ENCODE measurements at places on chromosomes 4 and X.

DNA sequence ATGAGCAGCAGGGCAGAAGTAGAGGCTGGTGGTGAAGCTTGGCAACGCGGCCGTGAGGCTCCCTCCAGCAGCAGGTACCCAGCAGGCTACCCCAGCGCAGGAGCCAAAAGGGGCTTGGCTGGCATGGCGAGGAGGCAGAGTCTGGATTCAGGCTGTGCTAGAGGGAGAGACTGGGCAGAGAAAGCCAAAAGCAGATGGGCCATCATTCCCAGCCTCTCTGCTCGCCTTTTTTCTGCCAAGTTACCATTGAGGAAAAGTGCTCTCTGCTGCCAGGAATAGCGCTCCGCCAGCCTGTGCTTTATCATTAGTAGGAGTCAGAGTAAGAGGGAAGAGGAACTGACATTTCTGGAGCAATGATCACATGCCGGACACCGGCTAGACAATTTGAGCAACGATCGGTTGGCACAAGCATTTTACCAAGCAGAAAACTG, 28.7 kb upstream of the MAP3K15 start:
- DNase-seq: no peak

DNA sequence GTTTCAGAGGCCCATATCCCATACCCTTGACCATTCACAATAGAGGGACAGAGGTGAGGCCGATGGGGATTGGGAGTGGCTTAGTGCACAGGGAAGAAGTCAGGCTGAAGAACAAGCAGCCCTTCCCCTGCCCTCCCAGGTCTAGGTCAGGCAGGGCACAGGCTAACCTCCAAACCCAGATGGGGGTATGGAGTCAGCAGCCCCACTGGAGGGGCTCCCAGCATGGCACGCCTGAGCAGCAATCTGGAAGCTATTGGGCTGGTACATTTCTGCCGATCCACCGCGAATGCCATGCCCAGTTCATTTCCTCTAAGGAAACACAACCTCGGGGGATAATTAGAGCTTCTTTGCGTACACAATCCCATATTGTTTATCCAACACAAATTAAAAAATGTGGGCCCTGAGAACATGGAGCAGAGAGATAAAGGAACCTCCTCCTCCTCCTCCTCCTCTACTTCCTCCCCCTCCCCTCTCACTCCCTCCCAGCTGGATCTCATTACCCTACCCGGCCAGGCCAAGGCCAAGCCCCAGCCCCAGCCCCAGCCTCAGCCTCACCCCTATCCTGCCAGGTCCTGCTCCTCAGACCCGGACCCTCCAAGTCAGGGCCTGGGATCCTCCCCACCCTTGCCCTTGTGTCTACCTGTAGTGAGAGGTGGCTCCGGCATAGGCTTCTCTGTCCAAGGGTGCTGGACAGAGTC, 83.0 kb downstream of the PJA1 start:
- no peak for DNase-seq

GRCh38 chr4:743463-744211, 38.0 kb downstream of the PCGF3 start:
- no peak for DNase-seq

GRCh38 chr4:114364857-114365256, 233.8 kb upstream of the UGT8 start:
- DNase-seq: peak; percentile 63

DNA sequence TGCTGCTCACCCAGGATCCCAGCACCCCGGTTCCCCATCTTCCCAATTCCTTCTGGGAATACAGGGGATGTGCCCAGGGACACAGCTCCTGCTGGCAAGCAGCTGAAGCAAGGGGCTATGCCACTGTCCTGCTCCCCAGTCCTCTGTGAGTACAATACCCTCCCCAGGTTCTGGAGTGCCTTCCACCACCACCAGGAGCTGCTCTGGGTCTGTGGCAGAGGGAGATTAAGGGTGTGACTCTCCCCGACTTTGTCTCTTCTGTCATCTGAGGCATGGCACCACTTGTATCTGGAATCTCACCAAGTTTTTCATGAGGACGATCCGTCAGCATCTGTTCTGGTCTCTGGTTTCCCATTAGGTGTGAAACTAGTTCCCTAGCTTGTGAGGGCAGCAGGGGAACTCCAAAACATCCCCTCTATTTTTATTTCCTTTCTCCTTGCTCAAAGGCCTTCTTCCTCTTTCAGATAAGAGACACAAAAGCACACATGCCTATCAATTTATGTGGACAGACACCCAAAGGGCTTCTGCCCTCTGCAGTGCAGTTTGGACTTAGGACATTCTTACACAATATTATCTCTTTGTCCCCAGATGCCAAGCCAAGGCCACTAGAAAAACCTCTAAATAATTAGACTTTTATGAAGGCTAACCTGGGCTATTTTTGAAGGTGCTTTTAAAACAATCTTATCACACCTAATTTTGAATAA, 26.8 kb downstream of the MGST2 start:
- no peak for DNase-seq

DNA sequence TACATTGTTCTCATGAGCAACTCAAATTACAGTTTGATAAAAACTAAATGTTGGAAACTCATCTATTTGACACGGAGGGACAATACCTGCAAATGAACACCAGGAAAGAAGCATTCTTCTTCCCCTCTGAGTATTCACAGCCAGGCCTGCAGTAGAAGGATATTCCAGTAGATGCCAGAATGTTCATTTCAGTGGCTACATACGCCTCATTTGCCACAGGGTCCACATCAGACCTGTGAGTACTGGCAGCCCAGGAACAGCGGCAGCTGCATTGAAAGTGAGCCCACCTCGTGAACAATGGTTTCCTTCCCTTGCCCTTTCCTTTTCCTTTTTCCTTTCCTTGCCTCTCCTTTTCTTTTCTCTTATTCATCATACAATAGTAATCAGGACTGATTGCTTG, 81.1 kb upstream of the NEIL3 start:
- no peak for DNase-seq

GRCh38 chr4:165506849-165507248, 128.0 kb downstream of the CPE start:
- DNase-seq: no peak

DNA sequence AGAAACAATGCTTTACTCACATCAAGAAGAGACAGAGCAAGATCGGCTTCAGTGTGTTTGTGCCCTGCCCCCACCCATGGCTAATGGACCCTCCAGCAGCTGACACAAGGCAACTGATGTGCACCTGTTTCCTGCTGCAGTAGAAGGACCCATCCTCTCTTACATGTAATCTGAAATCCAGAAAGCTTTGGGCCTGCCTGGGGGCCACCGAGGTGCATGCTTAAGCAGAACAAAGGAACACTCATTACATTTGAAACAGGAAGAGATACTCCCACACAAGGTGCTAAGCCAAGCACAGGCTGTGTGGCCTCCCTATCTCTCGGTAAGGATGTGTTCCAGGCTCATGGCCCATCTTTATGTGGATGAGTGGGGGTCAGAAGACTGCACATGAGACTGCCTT, 338.0 kb downstream of the SPOCK3 start:
- no peak for DNase-seq

GRCh38 chr4:89829470-89830138, 7.4 kb downstream of the SNCA start:
- no peak for DNase-seq

- DNase-seq: no peak
These were observed 443.6 kb downstream of the ARAP2 start for GRCh38 chr4:35800669-35801068.

- no peak for DNase-seq
These were observed 7.8 kb upstream of the XK start for GRCh38 chrX:37677765-37678164.
